ENCODE measurements at places on chromosomes 6 and 20. TPM values are rescaled to one million over a fixed set of nuclear protein-coding genes. Genes with fewer than 3 reads are reported as not detected.

- DNase-seq, result no peak
Observed at GRCh38 chr6:84172574-84172973, 54.9 kb downstream of the CEP162 start.

DNA sequence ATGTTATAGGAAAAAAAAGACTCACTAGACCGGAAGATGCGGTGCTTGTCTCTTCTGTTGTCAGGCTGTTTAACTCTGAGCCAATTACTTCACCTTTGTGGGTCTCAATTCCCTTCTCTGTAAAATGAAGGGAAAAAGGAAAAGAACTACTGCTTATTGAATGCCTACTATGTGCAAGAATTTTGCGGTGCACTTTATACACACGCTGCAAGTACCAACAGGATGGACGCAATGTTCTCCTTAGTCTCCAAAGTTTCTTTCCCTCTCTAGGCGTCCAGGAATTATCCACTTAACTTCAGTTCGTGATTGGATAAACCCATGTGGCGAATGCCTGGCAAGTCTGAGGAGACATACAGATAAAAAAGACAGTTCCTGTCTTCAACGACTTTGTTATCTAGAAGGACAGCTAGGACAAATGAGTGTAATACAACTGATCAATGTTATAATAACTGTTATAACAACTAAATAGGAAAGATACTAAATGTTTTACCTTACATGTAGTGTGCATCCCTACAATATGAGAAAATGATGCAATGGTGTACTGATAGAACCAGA is 69.0 kb upstream of the JARID2 start:
- DNase-seq, result no peak

DNA sequence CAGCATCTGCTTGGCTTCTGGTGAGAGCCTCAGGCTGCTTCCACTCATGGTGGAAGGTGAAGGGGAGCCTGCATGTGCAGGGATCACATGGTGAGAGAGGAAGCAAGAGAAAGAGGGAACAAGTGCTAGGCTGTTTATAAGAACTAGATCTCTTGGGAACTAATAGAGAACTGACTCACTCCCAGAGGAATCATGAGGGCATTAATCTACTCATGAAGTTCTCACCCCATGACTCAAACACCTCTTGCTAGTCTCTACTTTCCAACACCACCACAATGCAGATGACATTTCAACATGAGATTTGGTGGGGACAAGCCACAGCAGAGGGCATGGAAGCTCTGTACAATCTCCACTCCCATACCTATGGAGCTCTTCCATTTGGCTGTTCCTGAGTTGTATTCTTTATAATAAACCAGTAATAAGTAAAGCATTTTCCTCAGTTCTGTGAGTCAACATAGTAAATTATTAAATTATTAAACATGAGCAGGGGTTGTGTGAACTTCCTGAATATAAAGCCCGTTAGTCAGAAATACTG is 524.1 kb upstream of the NRSN1 start:
- peak; percentile 4 for DNase-seq

- no peak for DNase-seq
Observed at GRCh38 chr20:37302981-37303380, 13.5 kb downstream of the MANBAL start.

DNA sequence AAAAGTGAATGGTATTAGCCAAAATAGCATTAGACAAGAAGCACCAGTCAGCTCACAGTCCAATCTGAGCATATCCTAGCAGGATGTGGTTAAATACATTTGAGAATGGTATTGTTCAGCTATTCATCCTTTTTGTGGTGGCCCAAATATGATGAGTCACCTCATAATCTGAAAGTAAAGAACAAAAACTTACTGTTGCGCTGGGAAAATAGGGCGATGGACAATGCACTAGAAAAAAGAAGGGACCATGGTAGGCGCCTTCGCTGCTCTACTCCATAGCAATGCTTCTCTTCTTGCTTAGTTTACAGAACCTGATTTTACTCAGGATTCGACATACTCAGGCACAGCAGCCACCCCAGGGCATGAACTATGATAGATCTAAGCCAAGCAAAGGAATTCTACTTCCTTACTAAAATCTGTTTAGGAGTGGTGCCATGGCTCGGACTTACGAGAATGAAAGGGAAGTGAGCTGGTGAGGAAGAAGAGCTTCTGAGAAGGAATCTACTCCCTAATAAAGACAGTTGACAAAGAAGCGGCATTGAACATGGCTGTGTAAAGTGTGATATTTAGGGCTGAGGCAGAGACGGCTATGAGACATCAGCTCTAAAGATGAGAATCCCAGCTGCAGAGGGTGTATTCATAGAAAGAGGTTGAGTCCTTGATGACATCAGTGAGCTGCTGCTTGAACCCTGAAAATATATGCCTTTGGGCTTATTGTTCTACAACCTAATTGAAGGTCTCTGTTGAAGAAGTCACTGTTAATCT is 16.6 kb upstream of the FBXO9 start:
- peak; percentile 72 for DNase-seq

DNA sequence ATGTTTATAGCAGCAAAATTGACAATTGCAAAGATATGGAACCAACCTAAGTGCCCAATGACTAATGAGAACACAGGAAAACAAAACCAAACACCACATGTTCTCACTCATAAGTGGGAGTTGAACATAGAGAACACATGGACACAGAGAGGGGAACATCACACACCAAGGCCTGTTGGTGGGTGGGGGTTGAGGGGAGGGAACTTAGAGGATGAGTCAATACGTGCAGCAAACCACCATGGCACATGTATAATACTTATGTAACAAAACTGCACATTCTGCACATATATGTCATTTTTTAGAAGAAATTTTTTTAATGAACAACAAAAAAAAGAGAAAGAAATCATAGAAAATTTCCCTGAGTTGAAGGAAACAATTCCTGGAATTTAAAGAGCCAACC is 3.9 kb downstream of the EPM2A start:
- no peak for DNase-seq

- DNase-seq, result no peak
Observed at GRCh38 chr6:107348224-107348623, 111.1 kb downstream of the PDSS2 start.

GRCh38 chr6:129867403-129867802 is 6.3 kb upstream of the TMEM244 start:
- no peak for DNase-seq

DNA sequence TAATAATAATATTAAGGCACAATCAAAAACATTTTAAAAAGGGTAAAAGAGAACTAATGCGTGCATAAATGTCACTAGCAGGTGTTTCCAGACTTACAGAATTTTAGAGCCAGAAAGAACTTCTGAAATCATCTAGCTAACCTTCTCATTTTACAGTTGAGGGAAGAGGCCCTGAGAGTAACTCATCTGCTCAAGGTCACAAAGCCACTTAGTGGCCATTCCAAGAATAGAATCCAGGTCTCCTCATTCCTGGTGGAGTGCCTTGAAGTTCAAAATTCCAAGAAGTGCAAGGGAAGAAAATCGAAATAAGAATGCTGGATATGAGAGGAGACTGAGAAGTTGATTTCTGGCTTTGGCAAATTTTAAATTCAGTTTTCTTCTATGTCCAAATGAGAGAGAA is 3.2 kb upstream of the KIAA0408 start:
- DNase-seq, result no peak

DNA sequence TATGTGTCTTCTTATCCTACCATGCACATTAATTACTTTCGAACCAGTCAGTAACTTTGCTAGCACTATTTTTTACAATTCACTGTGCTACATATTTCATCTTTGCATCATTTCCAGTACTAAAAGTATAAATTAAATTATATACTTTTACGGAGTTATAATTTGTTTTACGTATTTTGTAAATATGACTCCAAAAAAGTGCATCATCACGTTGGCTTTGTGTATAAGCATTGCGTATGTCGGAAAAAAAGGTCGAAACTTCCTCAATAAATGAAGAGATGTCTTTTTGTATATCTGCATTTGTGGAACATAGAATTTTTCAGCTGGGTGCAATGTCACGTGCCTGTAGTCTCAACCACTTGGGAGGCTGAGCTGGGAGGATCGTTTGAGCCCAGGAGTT is 52.0 kb downstream of the USP49 start:
- no peak for DNase-seq

DNA sequence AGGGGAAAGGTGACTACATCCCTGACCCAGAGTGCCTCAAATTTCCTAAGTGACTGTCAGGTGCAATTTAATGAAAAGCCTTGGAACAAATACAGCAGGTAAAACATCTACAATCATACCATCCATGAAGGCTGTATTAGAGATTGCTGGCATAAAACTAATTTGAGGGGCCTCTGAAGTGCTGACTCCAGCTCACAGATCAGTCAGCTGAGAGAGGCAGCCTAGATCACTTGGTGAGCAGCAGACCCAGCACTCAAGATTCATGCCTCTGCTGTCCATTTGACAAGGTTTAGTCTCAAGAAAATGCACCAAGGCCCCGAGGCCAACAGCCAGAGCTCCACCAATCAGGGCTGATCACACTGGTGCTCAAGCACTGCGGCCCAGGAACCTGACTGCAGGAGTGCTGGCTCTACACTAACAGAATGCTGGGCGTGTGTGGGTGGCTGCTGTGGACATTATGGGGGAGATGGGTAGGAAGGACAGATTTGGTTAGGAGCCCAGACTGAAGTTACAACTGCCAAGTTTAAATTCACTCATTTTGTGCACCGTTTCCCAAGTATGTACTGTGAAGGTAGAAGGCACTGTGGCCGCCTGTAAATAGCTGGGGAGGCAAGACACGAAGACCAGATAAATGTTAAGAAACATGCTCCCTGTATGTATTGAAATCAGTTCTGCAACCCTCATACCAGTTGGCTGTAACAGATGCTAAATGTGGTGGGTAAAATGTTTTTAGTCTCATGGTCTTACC is 28.2 kb downstream of the SNX5 start:
- DNase-seq, result no peak

- DNase-seq, result no peak
Observed at GRCh38 chr6:145017516-145017915, 717.8 kb downstream of the EPM2A start.

DNA sequence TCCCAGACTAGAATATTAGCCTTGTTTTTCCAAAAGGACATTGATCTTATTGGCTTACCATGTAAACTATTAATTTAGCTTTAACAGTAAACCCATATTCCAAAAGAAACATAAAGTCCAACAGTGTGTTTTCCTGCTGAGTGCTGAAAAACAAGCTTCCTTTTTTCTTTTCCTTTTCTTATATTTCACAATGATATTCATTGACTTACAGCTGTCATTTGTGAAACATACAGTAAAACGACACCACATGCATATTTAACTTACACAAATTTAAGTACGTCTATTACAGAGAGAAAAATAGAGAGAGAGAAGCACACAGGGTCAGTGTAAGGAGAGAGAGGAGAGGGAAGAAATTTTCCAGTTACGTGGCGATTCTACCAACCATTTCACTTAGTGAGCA is 543.9 kb upstream of the JARID2 start:
- no peak for DNase-seq

- DNase-seq, result no peak
Observed at GRCh38 chr20:33684533-33685327, 1.5 kb downstream of the E2F1 start.

- DNase-seq, result no peak
Observed at GRCh38 chr6:119647309-119647708, 297.7 kb upstream of the MAN1A1 start.

GRCh38 chr6:168370310-168370991 is 50.9 kb upstream of the DACT2 start:
- peak; percentile 59 for DNase-seq

DNA sequence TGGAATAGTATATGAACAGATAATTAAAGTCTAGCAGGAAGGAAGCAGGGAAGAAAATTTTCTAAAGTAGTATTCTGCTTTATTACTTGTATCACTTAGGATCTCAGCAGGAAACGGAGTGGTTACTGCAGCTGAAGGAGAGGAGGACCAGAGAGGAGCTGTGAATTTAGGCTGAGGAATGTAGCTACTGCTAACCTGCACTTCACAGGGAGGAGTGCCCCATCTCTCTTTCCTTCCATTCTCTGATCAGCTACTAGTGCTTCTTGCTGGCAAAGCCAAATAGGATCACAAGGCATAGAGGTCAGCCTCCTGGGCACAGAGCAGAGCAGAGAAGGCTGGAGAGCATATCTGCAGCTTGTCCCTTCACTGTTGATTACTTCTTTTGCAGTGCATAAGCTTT is 205.3 kb upstream of the ASCC3 start:
- no peak for DNase-seq

- no peak for DNase-seq
Observed at GRCh38 chr6:130070792-130071191, 52.4 kb downstream of the L3MBTL3 start.

GRCh38 chr6:148550569-148550968 is 196.3 kb upstream of the UST start:
- no peak for DNase-seq

DNA sequence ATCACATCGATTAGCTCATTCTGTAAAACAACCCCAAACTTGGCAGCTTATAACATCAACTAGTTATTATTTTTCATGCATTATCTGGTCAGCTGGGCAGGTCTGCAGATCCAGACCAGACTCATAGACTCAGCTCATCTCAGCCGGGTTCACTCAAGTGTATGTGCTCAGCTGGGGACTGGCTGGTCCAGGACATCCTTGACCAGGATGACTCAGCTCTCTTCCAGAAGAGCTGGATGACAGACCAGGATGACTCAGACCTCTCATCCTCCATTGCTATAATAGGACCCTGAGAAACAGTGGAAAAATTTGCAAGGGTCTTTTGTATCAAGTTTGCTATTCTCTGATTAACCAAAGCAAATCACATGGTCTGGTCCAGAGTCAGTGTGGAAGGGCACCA is 312.5 kb upstream of the PLCB4 start:
- DNase-seq, result peak; percentile 76

GRCh38 chr20:36320898-36321695 is 15.0 kb downstream of the DLGAP4 start:
- no peak for DNase-seq

DNA sequence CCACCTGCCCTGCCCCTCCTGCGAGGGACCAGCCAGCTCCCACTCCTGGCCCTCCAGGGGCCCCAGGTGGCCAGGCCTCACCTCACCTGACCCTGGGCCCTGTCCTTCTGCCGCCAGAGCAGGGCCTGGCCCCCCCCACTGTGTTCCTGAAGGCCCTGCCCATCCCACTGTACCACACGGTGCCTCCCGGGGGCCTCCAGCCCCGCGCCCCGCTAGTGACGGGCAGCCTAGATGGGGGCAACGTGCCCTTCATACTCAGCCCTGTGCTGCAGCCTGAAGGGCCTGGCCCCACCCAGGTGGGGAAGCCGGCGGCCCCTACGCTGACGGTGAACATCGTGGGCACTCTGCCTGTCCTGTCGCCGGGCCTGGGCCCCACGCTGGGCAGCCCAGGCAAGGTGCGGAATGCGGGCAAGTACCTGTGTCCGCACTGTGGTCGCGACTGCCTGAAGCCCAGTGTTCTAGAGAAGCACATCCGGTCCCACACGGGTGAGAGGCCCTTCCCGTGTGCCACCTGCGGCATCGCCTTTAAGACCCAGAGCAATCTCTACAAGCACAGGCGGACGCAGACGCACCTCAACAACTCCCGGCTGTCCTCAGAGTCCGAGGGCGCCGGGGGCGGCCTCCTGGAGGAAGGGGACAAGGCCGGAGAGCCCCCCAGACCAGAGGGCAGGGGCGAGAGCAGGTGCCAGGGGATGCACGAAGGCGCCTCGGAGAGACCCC is 27.6 kb downstream of the ZNF831 start:
- no peak for DNase-seq

GRCh38 chr6:90464507-90464906 is 122.4 kb downstream of the MAP3K7 start:
- no peak for DNase-seq

- DNase-seq, result no peak
Observed at GRCh38 chr20:58424218-58424969, 35.4 kb downstream of the VAPB start.

SPATS1 gene
- not detected for total RNA-seq

AIF1 gene
- not detected for total RNA-seq

TSBP1 gene
- not detected for total RNA-seq

ZNF341 gene
- total RNA-seq, result 2.5 TPM

DEFB124 gene
- total RNA-seq, result not detected

ZSCAN23 gene
- 4.7 TPM for total RNA-seq

ABT1 gene
- 12.9 TPM for total RNA-seq

TUBB2B gene
- 0.54 TPM for total RNA-seq
